LNCaP clone FGC (cell line): ENCODE measurements at places on chromosomes 7 and 10.

DNA sequence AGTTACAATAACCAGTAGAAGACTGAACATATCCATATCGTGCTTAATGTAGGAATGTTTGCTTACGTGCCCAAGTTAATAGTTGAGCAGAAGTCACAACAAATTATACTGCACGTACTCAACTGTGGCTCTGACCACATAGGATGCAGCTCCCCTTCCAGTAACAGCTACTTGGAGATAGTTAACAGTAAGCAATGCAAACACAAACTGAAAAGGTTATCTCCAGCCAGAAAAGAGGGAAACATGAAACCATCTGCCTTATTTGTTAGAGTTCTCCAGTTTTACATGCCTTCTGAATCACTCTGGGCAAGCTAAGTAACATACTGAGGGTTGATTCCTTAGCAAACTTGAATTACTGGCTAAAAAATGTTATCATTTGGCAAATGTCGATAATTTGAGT is 9.8 kb downstream of the DHX32 start:
- DNase-seq: no peak

DNA sequence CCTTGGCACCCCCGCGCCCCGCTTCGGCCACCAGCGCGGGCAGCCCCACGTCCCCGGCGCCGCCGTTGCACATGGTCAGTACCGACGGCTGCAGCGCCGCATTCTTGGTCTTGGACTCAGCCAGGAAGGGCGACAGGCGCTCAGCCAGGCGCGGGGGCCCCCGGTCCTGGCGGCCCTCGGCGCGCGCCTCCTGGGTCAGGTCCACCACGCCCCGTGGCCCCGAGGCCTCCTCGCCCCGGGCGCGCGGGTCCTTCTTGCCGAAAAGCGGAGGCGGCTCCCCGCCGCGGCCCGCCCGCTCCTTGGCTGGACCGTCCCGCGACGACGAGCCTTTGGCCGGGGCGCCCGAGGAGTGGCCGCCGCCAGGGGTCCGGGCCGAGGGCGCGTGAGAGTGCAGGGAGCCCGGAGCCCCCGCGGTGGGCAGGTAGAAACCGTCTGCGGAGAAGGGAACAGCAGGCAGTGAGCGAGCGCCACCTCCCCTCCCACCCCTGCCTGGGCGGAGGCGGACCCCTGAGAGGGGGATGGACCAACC is 34.7 kb downstream of the TNRC18 start:
- no peak for DNase-seq

DNA sequence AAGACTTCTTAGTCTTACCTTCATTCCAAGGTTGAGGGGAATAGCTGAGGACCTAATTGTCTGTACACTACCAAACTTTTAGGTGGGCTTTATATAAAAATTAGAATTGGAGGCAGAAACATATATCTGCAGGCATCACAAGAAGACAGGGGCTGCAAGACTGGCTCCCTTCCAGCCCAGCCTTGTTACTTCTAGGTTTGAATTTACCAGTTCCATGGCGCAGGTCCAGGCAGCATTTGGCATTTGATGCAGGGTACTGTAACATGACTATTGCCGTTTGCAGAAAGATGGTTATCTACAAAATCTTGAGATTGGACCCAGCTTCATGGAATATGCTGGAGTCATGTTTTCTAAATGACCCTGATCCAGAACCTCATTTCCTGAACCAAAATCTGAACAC is 105.4 kb upstream of the RHOBTB1 start:
- no peak for DNase-seq

DNA sequence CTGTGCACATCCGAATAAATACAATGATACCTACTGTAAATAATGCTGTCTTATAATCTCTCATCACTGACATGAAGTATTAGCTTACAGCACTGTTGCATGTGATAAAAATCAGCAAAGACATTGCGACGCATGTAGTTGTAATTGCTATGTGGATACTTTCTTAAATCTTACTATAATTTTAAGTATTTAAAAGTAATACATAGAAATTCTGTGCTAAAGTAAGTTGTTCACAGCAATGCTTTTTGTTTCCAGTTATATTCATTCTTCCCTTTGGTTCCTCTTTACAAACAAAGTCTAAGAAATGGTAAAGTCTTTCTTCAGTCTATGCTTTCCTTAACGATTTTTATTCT is 113.7 kb upstream of the DGKB start:
- DNase-seq: no peak

DNA sequence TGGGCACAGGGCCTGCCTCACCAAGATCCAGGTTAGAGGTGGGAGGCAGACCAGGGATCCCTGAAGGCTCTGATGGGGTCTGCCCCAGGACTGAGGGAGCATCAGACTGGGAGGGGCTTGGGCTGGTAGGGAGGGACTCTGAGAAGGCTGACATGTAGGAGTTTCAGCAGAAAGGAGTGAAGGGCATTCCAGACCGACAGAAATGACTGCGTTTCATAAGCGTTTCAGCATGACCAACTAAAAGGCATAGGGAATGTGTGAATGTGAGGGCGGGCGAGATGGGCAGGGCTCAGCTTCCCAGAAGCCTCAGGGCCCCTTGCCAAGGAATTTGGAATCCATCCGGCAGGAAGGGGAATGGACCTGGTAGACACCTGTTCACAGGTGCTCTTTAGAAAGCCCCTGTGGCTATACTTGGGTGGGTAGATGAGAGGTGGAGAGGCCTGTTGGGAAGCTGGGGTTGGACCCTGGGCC is 24.9 kb upstream of the SLC29A3 start:
- no peak for DNase-seq
